ENCODE measurements at places on chromosomes 11 and 22. TPM values are rescaled to one million over a fixed set of nuclear protein-coding genes. Genes with fewer than 3 reads are reported as not detected.

GRCh38 chr11:1163911-1164735, 6.4 kb downstream of the MUC5AC start:
- DNase-seq: no peak

DNA sequence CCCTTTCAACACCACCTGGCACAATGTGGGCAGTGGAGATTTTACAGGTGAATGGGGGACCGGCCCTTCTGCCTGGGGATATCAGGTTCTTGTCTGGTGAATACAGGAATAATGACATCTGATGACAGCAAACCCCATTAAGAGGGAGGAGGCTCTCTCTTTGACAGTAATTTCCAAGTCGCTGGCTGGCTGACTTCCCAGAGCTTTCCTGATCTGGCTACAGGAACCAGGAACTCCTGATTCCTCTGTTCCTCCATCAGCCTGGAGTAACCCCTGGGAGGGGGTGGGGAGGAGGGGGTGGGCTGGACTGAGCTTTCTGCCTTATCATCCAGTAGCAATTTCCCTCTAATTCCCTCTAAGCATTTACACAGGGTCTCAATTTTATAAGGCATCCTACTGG, 3.7 kb upstream of the MIEF1 start:
- DNase-seq: no peak

DNA sequence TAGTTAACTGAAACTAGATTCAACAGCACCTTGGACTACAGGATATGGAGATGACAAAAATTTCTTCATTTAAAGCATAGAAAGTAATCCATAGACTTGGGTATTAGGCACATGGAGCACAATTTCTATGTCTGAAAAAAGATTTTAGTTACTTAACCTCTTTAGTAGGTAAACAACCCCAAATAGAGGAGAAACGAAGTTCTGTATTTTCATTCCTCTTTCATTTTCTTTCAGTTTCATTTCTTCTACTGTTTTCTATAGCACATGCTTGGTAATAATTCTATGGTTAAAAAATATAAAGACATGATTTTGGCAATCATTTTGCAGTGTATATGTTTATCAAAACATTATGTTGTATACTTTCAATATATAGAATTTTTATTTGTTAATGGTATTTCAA, 99.5 kb downstream of the CASP12 start:
- DNase-seq: no peak

DNA sequence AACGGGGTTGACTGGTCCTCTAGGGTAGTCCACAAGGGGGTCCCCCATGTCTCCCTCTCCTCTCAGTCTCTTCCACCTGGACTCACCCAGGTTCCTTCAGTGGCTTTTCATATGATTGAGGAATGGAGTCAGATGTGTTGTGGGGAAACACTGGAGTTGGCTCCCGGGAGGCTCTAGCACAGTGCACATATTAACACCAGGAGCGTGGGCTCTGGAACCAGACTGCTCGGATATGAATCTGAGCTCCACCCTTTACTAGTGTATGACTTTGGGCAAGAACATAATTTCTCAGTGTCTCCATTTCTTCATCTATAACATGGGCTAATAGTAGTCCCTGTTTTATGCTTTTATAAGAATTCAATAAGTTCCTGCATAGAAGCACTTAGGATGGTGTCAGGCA, 157.0 kb downstream of the GRIK4 start:
- no peak for DNase-seq

- DNase-seq: no peak
Observed at GRCh38 chr11:133636711-133637355, 104.5 kb upstream of the OPCML start.

C11orf42 gene
- total RNA-seq: not detected

CARD18 gene
- not detected for total RNA-seq

MMP1 gene
- total RNA-seq: not detected

EFCAB6 gene
- total RNA-seq: not detected
